ENCODE measurements at places on chromosomes 6 and 20.

DNA sequence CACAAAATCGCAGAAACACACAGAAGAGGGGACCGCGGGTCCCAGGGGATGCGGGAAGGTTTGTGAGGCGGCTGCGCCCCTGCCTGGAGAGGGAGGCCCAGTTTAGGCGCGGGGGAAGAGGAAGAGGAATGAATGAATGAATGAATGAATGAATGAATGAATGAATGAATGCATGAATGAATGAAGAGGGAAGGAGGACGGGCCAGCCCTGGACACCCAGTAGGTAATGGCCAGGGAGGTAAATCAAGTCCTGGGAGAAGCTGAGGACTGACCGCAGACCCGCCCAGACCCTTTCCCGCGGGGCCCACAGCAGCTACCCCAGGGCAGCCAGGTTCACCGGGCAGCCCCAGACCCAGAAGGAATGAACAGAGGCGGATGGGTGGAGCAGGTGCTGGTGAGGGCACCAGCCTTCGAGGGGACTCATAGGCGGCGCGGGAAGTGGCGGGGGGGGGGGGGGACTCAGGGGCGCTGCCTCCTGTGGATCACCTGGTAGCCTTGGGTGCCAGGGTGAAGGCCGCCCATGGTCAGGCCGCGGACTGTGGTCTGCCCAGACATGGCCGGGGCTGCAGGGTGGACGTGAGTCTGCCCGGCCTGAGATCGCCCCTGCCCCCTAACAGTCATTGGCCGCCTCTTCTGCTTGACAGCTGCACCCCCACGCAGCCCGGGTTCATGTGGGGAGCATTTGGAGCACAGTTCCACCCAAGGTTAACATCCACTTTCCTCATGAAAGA, 192.0 kb upstream of the PDE10A start:
- no peak for DNase-seq

DNA sequence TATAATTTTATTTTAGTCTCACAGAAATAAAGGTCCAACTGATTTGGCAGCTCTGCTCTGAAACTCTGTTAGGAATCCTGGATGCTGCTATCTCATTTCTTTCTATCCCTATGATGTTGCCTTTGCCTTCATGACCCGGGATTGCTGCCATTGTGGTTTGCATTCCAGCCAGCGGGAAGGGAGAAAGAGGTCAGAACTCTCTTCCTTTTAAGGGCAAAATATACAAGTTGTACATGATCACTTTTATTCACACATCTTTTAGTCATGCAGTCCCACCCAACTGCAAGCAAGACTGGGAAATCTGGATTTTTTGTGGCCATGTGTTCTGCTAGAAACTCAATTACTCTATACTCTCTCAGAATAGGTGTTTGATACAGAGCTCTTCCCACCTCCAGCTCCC, 263.1 kb upstream of the ZFP64 start:
- no peak for DNase-seq

DNA sequence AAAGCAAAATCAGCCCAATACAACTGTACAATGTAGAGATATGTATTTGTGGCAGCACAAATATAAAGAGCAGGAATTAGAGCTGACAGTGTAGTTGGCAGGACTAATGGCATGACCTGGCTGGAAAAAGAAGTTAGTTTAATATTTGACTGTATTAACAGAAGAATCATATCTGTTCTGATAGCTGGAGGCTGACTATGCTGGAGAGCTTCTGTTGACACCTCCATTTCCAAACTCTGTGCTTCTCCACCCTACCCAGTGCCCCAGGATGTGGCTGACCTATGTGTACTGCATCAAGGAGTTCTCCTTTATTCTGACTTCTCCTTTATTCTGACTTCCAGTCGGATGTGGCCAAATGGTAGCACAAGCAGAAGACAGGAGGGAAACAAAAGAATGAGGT, 299.3 kb downstream of the PKHD1 start:
- no peak for DNase-seq

- no peak for DNase-seq
Observed at GRCh38 chr6:71194724-71195123, 93.9 kb upstream of the OGFRL1 start.

- DNase-seq = no peak
Observed at GRCh38 chr6:71621918-71622519, 264.3 kb upstream of the RIMS1 start.

- DNase-seq = no peak
Observed at GRCh38 chr6:161482517-161482858, 208.6 kb upstream of the AGPAT4 start.

DNA sequence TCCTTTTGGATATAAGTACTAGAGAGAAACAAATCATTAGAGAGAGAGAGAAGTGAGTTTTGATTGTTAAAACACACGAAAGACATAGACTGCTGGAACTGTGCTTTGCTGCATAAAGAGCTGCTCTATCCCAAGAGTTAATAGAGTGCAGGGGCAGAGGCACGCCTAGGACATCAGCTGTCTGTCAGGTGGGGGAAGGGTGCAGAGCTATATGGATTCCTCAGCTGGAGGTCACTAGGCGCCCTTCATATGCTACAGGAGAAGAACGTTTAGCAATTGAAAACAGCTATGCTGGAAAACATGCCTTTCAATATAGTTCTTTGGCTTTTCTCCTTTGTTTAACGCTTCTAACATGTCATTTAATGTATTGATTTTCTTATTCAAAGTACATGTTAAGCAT, 169.0 kb upstream of the MCHR2 start:
- DNase-seq = no peak

GRCh38 chr6:136717716-136717990, 74.6 kb downstream of the MAP3K5 start:
- no peak for DNase-seq

DNA sequence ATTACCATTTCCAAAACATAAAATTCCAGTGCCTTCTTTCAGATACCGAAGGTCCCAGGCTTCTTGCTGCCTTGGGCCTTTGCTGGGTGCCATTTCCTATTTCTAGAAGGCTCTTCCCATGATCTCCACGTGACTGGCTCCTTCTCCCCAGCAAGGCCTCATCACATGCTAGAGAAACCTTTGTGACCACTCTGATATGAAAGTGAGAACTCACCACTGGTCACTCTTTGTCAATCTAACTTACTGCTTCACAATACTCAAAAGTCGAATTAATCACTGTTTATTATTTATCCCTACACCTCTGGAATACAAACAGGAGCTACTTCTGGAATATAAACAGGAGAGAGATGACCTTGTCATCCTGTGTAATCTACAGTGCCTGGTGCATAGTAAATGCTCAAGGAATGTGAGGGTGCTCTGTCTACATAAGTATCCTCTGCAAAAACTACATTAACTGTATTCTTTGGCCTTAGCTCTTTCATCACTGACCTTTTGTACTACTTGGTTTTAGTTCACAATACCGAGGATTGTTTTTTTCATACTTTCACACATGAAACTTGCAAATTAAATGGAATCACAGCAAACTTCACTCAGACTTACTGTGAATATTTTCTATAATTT, 1.6 kb downstream of the STX7 start:
- DNase-seq = no peak

GRCh38 chr6:127131275-127131674, 12.8 kb downstream of the RSPO3 start:
- no peak for DNase-seq

GRCh38 chr20:11210611-11211010, 536.8 kb upstream of the JAG1 start:
- DNase-seq = no peak

DNA sequence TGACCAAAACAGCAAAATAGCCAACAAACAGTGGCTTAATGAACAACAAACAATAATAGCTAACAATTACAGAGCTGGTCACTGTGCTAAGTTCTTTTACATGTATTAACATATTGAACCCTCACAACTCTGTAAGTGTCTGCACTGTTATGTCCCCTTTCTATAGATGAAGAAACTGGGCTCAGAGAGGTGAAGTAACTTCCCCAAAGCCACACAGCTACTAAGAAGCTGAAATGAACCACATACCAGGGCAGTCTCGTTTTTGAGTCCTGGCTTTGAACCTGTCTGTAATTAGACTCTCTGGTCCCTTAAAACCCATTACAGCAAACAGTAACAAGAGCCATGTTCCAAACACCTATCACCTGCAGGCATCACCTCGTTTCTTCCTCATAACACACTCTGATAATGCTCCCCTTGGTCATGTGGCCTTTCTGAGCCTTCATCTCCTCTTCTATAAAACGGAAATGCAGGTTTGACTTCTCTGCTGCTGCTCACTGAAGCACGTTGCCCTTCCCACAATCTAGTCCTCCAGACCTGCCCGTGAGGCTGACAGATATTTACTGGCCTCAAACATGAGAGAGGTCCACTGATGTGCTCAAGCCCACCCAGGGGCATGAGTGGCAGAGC, 23.3 kb downstream of the KCNK15 start:
- DNase-seq = no peak

GRCh38 chr6:168155193-168155592, 76.2 kb upstream of the FRMD1 start:
- DNase-seq = no peak

- DNase-seq = no peak
Observed at GRCh38 chr6:52877168-52877567, 32.3 kb downstream of the GSTA3 start.

- DNase-seq = peak; percentile 64
Observed at GRCh38 chr20:52083627-52084232, 107.8 kb downstream of the ZFP64 start.

GRCh38 chr6:114323784-114324183, 19.0 kb downstream of the HS3ST5 start:
- DNase-seq = no peak

DNA sequence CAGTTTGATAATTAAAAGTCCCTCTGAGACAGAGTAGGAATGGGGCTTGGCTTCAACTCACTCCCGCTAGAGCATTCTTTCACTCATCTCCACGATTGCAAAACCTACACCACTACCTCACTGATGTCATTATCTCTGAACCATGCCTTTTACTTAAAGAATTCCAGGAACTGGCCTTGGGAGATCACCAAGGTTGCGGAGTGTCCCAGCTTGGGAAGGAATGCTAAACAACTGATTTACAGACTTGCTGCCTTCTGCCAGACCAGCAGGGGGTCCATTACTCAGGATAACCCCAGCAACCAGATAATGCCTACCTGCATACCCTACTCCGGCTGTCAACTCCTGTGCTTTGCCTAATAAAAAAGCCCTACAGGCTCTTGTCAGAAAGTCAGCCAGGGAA, 102.2 kb upstream of the RALGAPA2 start:
- DNase-seq = no peak

DNA sequence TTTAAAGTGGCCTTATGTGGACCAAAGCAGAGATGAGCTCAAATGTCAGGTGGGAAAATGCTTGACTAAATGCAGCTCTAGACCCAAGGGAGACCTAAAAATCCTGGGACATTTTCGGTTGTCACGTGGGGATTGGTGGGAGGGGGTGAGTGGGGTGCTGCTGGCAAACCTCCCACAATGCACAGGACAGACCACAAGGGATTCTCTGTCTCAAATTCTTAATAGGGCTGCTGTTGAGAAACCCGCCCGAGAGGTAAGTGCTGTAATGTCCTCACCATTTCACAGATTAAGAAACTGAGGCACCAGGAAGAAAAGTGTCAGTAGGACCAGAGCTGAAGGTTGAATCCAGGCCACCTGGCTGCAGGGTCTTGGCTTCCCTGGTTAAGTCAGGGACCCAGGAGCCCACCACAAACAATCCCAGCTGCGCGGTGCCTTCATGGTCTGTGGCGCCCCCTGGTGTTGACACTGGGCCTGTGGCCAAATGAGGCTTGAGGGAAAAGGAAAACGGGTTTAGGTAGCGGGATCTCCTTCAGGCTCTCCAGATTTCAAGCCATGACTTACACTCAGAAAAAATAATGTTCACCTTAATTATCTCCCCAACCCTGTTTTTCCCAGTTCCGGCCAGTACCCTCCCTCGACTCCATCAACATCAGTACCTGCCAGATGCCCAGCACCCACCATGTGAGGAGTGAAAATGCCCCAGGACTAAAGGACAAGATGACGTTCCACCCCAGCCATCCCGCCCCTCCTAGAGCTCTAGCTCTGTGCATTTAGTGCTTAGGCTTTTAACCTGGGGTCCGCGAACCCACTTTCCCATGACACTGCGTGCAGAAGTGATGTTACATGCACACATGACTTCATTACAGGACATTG, 7.2 kb downstream of the HLA-G start:
- DNase-seq = no peak

- no peak for DNase-seq
Observed at GRCh38 chr6:170125456-170126300, 165.2 kb downstream of the DLL1 start.

DNA sequence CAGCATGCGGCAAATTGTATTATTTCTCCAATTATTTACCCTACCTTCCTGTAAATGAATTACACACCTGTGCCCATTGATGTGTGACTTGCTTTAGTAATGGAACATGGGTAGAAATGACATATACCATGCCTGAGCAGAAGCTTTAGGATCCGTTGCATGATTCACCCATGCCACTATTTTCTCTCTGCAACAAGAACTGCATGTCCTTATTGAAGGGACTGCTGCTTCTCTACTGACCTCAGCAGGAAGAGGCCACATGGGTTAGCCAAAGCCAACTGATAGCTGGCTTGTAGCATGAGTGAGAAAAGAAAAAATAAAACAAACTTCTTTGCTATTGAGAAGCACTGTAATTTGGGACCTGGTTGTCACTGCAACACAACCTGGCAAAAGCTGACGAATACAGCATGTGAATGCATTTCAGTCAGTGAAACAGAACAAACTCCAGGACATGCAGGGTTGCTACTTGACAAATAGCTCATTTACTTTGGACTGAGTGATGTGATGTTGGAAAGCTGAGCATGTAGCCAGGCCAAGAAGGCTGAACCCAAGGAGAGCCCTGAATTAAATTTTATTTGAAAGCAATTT, 99.2 kb downstream of the BCAS1 start:
- no peak for DNase-seq

- DNase-seq = peak; percentile 91
Observed at GRCh38 chr6:3825851-3826581, 23.2 kb upstream of the FAM50B start.

GRCh38 chr20:13494019-13494418, 144.7 kb downstream of the TASP1 start:
- DNase-seq = no peak

DNA sequence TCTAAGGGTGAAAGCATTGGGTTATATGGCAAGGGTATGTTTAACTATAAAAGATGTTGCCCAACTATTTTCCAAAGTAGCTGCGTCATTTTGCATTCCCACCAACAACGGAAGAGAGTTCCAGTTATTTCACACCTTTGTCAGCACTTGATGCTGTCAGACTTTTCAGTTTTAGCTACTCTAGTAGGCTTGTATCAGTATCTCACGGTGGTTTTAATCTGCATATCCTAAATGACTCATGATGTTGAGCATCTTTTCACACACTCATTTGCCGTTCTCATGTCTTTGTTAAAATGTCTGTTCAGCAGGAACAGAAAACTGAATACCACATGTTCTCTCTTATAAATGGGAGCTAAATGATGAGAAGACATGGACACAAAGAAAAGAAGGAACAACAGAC, 122.3 kb downstream of the RNASET2 start:
- no peak for DNase-seq

All from skin of body (tissue), 3 donors.